ENCODE measurements at places on chromosomes 1 and 21.

DNA sequence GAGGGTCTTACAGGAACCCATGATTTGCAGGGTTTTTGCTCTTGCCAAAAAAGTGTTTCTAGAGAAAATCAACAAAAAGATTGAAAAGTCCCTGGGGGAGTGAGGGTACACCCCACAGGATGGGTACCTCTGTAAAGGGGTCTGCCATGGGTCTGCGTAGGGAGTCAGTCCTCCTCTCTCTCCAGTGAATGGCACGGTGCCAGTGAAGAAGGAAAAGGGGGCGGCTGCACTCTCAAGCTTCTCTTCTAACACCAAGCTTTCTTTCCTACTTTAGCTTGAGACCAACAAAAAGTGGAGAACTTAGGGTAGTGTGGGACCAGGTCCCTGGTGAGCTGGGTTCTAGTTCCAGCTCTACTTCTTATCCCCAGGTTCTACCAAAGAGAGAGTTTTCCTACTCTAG is 87.4 kb downstream of the GLUL start:
- DNase-seq = no peak

DNA sequence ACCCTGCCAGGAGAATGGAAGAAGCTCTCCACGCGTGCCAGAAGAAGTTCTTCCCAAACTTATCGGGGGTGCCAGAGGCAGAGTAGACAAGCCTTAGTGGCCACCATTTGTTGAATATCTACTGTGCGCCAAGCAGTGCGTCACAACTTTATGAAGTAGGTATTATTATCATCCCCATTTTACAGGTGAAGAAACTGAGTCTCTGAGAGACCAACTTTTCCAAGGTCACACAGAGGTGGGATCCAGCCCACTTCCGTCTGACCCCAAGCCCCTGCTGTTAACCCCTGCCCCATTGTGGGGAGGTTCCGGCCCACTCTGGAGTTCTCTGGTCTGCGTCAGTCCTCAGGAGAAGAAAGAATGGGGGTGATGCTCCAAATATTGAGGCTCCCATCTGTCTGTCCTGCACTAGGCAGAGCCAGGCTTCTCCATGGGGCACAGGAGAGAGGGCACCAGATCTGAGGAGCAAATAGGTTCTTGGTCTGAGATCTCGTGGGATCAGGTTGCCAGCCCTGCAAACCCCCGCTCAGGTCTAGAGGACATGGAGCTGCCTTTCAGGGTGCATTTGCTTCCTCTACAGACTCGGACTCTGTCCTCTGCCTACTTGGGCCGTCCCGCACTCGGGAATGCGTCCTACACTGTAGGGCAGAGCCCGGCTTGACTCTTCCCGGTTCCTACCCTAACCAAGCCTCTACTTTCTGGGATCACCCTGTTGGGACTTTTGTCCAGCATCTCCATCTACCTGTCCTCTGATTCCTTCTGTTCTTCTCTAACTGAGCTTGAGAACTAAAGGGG is 2.1 kb downstream of the CDK18 start:
- DNase-seq = no peak

DNA sequence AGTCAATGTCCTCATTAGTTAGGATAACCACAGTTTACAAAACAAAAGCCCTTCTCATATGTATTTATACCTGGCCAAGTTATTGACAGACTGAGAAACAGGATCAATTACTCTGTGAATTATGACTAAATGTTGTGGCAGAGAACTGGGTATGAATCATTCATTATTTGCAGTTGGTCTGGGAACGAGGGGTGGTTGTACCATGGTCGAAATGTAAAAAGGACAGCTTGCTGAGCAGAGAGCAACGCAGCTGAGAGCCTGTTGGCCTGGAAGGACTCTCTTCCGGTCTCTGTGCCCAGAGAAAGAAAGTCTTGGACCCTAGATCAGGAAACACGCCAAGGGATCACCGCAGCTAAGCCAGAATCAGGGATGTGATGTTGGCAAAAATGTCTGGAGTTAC is 169.6 kb downstream of the DISC1 start:
- no peak for DNase-seq

DNA sequence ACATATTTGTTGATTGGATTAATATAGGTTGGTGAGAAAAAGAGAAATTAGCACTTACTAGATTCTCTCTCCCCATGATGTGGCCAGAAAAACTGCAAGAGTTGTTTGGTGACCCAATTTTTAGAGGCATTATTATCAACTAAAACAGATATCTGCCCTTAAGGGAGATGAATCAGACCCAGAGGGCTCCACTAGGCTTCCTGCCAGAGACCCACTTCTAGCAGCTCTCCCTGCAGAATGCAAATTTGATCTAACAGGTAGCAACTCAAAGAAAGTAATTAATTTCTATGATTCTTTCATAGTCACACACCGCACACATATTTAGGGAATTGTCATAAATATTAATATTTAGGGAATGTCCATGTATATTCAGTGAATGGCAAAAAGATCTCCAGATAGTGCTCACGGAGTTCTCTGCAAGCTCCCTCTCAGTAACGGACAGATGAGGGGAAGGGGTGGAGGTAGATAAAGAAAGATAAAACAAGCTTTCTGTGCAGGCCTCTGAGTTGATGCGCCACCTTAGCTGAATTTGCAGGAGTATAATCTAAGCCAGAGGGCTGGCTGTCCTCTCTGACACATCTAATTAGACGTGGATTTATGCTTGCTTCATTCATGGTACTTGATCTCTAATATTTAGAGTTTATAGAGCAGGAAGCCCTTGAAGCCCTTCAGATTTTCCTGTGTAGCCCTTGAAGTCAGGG is 84.1 kb upstream of the CCDC190 start:
- no peak for DNase-seq

DNA sequence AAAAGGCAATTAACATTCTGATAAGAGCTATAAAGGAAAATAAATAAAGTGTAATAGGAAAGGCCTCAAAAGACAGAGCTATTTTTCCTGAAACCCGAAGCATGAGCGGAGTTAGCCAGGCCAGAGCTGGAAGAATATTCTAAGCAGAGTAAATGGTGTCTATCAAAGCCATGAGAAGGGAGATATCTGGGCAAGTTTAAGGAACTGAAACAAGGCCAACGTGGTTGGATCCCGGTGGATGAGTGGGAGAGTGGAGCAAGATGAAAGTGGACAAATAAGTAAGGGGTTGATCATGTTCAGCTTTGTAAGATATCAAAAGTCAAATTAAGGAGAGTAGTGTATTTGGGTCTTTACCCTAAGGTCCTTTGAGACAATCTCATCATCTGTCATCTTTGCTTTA is 234.0 kb downstream of the TM2D1 start:
- DNase-seq = no peak

DNA sequence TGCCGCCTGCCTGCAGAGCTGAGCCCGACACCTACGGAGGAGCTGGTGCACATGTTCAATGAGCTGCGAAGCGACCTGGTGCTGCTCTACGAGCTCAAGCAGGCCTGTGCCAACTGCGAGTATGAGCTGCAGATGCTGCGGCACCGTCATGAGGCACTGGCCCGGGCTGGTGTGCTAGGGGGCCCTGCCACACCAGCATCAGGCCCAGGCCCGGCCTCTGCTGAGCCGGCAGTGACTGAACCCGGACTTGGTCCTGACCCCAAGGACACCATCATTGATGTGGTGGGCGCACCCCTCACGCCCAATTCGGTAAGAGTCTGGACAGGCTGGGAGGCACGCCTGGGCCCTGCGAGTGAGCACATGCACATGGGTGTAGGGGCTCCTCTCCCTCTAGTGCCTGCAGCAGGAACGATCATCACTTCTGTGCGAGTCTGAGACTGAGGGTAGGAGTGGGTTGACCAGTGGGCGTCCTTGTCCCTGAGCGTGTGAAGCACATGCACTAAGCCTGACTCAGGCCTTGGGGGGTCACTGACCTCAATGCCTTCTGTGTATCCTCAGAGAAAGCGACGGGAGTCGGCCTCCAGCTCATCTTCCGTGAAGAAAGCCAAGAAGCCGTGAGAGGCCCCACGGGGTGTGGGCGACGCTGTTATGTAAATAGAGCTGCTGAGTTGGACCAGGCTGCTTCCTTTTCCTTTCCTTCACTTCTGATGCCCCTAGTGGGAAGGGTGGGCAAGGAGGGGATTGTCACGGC is 6.9 kb downstream of the DMAP1 start:
- DNase-seq = no peak

GRCh38 chr1:232629250-232630046 is 485 bp downstream of the SIPA1L2 start:
- DNase-seq = no peak

GRCh38 chr1:189274267-189274666 is 1203.4 kb downstream of the BRINP3 start:
- no peak for DNase-seq

DNA sequence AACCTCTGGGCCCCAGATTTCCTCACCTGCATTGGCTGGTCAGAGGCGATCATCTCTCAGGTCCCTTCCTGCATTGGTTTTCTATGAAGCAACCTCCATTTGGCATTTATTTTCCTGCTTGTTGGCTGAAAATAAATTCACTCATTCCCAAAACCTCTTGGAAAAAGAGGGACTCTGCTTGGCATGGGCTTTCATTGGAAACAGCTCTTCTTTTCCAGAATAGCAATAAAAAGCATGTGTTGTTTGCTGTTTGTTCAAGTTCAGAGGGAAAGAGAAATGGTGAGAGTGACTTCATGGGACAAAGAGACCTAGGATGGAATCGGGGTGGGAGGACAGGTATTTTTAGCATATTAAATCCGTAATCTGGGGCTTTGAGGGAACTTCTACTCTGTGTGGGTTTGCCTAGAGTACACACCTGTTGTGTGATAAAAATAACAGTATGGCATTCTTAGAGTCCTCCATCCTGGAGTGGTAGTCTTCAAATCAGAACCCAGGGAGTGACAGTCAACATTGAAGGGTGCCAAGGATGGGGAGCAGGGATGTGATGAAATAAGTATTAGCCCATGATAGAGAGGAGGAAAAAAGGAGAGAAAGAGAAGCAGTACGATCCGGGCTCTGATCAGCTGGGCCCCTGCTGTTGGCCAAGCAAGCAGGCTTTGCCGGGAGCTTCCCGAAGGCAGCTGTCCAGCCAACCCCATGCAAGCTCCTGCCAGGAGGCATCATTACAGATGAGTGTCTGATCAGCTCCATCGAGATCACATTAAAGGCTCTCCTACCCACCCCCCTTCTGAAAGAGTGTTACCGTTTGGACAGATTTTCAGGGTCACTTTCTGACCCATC is 131.9 kb upstream of the NFIA start:
- no peak for DNase-seq

GRCh38 chr1:45008076-45008475 is 3.0 kb downstream of the HECTD3 start:
- no peak for DNase-seq

GRCh38 chr1:158992787-158993312 is 16.9 kb upstream of the IFI16 start:
- DNase-seq = no peak

- DNase-seq = no peak
Measured at GRCh38 chr1:99207216-99207615, 57.1 kb upstream of the PLPPR4 start.

DNA sequence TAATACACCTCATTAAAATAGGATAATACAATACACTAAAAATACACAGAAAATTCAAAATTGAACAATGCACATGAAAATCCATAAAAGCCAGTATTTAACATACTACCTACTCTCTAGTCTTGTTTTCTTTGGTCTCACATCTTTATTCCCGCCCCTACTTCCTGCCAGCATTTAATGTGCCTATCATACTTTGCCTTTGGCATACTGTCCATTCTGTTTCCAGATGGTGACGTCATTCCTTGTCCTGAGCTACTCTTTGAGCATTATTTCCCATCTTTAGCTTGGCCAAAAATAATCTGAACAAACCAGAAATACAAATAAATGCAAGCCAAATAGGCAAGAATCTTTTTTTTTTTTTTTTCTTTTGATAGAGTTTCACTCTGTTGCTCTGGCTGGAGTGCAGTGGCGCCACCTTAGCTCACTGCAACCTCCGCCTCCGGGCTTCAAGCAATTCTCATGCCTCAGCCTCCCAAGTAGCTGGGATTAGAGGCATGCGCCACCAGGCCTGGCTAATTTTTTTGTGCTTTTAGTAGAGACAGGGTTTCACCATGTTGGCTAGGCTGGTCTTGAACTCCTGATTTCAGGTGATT is 4.4 kb downstream of the HFM1 start:
- no peak for DNase-seq

- no peak for DNase-seq
Measured at GRCh38 chr1:74713849-74714248, 19.0 kb downstream of the CRYZ start.
